ENCODE measurements at places on chromosomes 16 and 17.

DNA sequence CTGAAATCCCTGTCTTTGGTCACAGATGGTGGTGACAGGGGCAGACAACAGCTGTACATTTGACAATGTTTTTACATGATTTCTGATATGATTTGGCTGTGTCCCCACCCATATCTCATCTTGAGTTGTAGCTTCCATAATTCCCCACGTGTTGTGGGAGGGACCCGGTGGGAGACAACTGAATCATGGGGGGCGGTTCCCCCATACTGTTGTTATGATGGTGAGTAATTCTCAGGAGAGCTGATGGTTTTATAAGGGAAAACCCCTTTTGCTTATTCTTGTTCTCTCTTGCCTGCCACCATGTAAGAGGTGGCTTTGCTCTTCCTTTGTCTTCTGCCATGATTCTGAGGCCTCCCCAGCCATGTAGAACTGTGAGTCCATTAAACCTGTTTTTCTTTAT lies 353.9 kb downstream of the CPPED1 start:
- DNase-seq: peak; percentile 24

GRCh38 chr16:87626401-87626800 lies 24.1 kb downstream of the JPH3 start:
- DNase-seq: no peak

DNA sequence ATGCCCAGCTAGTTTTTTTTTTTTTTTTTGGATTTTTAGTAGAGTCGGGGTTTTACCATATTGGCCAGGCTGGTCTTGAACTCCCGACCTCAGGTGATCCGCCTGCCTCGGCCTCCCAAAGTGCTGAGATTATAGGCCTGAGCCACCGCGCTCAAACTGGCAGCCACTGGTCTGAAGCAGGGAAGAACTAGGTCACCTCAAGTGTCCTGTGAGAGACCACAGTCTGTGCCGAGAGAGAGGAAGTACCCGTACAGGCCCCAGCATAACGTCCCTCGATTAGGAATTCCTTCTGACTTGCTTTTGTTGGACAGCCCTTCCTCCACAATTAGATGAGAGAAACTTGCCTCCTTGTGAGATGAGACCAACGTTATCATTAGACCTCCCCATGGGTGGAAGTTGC lies 13.7 kb upstream of the CD300E start:
- DNase-seq: no peak

DNA sequence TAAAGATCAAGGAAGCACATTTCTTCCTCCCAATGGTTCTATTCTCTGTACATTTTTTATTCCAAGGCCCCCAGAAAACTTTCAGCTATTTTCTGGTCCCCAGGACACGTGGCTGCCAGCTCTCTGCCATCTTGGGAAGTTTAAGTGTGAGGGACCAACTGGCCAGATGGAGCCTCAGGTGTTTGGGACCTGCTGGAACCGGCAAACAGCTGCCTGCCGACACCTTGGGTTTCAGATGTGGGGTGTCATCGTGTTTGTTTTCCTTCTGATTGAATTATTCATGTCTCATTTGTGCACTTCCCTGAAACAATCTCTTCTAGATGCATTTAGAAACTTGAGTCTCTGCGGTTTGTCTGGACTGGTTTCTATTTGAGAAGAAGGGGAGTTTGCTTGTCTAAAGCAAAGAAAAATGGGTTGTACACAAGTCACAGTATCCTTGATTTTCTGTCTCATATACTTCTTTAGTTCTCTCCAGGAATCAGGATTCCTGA lies 386.5 kb downstream of the SLC39A11 start:
- DNase-seq: no peak

GRCh38 chr17:1765576-1765975 lies 3.7 kb downstream of the SERPINF1 start:
- no peak for DNase-seq

DNA sequence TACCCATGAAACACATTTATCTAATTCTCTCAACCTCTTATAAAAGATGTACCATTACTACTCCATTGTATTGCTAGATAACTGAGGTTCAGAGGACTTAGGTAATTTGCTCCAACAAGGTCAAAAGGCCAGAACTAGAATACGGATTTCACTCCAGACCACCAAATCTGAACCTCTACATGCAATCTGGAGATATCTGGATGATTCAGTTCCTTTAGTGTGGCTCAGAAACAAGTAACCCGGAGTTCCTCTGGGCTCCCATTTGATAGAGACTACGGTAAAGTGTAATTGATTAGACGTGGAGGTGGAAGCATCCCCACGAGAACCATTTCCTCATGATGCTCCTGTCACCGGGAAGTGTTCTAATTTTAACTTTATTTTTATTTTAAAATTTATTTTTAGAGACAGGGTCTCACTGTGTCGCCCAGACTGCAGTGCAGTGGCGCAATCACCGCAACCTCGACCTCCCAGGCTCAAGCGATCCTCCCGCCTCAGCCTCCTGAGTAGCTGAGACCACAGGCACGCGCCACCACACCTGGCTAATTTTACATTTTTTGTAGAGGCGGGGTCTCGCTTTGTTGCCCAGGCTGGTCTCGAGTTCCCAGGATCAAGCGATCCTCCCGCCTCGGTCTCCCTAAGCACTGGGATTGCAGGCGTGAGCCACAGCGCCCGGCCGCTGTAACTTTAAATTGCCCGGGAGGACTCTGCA lies 608 bp upstream of the COX10 start:
- DNase-seq: no peak

- no peak for DNase-seq
Measured at GRCh38 chr17:15921640-15922039, 23.3 kb upstream of the ADORA2B start.

GRCh38 chr16:57531253-57531575 lies 5.2 kb downstream of the CCDC102A start:
- no peak for DNase-seq

DNA sequence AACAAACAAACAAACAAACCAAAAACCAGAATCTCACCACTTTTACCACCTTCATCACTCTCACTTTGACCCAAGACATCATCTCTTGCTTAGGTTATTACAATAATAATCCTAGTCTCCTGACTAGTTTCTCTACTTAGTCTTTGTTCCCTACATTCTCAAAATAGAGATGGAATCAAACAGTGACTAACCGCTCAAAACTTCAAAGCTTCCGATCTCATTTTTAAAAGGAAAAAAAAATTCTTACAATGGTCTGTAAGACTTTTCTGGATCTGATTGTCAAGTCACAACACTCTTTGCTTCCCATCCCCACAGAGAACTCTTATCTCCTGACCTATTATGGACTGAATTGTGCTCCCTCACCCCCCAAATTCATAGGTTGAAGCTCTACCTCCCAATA lies 60.9 kb downstream of the SPAG9 start:
- DNase-seq: peak; percentile 58

GRCh38 chr16:3696425-3697218 lies 20.7 kb downstream of the TRAP1 start:
- peak; percentile 87 for DNase-seq

GRCh38 chr17:7141824-7142223 lies 27.2 kb upstream of the ASGR2 start:
- DNase-seq: no peak

GRCh38 chr16:29719063-29719462 lies 26.7 kb downstream of the C16orf54 start:
- DNase-seq: no peak

DNA sequence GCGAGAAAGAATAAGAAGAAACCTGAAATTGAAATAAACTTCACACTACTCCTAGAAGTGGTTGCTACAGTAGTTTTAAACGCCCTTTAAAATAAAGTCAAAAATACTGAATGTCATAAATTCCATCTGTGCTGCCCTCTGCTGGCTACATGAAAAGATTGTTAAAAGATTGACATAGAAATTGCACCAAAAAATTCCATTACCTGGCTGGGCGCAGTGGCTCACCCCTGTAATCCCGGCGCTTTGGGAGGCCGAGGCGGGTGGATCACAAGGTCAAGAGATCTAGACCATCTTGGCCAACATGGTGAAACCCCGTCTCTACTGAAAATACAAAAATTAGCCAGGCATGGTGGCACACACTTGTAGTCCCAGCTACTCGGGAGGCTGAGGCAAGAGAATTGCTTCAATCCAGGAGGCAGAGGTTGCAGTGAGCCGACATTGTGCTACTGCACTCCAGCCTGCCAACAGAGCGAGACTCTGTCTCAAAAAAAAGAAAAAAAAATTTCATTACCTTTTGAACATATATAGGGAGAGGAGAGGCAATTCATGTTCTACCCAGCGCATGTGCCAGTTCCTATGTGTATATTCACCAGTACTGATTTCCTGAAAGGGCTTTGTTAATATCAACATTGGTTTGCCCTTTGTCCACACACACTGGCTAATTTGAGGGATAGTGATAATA lies 36.5 kb downstream of the CYTH1 start:
- peak; percentile 31 for DNase-seq

DNA sequence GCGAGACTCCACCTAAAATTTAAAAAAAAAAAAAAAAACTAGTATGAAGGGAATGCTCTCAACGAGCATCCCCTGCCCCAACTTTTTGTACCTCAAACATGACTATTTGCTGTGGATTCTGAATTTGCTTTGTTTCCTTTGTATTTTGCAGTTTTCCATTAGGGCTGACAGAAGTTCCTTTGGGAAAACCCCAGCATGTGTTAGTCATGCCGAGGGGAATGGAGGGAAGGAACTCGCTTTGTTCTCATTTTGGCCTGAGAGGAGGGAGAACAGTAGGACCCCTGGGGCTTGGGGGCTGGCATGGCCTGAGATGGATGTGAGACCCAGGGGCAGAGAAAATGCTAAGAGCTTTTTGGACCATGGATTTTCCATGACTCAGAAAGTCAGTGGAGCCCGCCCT lies 20.5 kb downstream of the KRT9 start:
- DNase-seq: no peak

- no peak for DNase-seq
Measured at GRCh38 chr17:28616281-28616680, 2.3 kb upstream of the RSKR start.

DNA sequence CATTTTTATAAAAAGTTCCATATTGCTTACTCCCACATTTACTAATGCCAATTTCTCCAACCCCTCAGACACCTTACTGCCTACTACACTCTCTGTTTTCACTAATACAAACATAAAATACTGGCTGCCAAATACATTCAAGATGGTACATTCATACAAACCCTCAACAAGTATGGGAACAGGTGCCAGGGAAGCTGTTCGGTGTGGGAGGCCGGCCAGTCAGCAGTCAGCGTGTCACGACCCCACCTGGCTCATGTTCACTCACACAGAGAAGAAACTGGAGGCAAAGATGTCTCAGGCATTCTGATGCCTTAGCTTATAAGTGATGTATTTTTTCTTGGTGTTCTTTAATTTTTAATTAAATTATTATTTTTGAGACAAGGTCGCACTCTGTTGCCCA lies 42.4 kb upstream of the TRAP1 start:
- DNase-seq: no peak

DNA sequence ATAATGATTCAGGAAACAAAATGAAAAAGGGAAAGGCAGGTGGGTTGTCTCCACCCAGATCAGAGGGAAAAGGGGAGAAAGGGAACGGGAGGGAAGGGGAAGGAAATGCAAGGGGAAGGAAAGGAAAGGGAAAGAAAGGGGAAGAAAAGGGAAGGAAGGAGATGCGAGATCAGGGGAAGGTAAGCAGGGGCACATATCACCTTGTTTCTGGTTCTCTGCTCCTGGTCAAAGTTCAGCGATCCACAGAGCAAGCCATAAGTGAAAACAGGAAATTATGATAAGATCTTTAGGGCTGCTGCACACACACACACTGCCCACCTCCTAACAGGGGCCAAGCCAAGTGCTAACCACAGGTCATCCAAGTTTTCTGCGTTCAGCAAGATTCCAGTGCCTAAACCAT lies 37.5 kb upstream of the GRIN2A start:
- DNase-seq: no peak

DNA sequence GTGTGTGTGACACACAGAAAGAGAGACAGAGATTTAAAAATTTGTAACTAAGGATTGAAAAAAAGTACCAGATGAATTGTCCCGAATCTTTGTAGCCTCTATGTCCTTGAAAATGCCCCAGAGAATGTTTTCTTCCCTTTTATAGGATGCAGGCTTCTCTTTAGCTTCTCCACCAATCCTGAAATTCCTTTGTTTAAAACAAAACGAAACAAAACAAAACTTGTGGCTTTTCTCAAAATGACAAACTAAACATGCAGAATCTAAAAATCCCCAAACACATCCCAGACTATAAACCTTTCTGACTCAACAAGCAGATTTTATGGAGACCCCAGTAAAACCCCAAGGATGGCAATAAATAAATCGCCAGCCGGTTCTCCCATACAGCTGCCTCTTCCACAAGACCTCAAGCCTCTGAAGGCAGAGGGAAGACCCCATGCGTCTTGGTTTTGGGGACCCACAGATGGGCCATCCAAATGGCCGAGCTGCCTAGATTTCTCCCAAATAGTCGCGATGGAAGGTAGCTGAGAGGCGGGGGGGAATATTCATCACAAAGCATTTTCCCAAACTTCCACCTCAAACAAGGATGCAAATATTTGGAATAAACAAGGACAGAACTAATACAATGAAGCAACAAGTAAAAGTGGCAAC lies 269.5 kb upstream of the FOXF1 start:
- DNase-seq: peak; percentile 23

- no peak for DNase-seq
Measured at GRCh38 chr17:15012351-15012980, 252.7 kb downstream of the PMP22 start.

DNA sequence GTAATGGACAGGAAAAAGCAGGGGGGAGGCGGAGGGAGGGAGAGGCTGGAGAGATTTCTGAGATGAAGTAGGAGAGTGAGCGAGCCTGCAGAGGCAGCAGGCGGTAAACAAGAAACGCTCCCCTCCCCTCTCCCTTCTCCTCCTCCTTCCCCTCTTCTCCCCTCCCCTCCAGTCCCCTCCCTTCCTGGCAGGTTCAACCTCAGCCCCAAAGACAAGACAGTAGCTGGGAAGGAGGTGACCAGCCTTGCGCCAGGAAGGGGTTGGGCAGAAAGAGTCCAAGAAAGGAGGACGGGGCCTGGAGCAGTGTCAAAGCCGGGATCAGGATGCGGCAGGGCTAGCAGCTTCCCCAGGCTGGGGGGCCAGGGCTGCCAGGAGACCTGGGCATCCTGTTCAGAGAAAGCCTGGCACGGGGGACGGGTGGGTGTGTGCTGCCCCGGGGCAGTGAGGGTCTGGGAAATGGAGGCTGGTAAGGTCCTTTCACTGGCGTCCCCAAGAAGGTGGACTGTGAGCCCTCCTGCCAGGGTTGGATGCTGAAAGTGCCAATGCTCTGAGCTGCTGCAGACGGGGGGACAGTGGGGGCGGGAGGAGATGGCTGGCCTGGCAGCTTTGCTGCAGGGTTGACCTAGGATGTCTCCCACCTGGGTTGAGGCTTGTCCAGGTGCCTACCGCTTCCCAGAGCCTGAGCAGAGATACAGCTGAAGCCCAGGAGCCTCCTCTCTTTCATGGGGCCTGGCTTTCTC lies 261.6 kb upstream of the TNRC6C start:
- DNase-seq: no peak

- DNase-seq: no peak
Measured at GRCh38 chr17:34917381-34917780, 43.9 kb downstream of the CCT6B start.

- no peak for DNase-seq
Measured at GRCh38 chr17:37662353-37662752, 19.1 kb upstream of the DDX52 start.

GRCh38 chr17:11331547-11332513 lies 90.8 kb downstream of the SHISA6 start:
- peak; percentile 0 for DNase-seq
